A549 treated with dexamethasone at 1 μM for 4 hours (cell line): ENCODE measurements at places on chromosomes 16 and 17. TPM values are rescaled to one million over a fixed set of nuclear protein-coding genes. Genes with fewer than 3 reads are reported as not detected.

Gene SPG7
- 82.1 to 121 TPM (median 111 TPM) in 5 replicates for total RNA-seq

Gene SPATA22
- total RNA-seq, result not detected in 5 replicates

Gene LRRC75A
- total RNA-seq, result 1.0 to 1.3 TPM (median 1.1 TPM) in 5 replicates

Gene NPIPB13
- 1.7 to 3.4 TPM (median 2.9 TPM) in 5 replicates for total RNA-seq

Gene DNAH2
- total RNA-seq, result 0.02 to 0.06 TPM (median 0.03 TPM) in 5 replicates

Gene MPO
- not detected in 5 replicates for total RNA-seq

Gene SLC12A4
- total RNA-seq, result 14.8 to 35.2 TPM (median 27.8 TPM) in 5 replicates

Gene RHBDL1
- total RNA-seq, result 0.26 to 1.6 TPM (median 1.2 TPM) in 5 replicates

Gene SLC6A4
- total RNA-seq, result 0.06 to 0.12 TPM in 2 of 5 replicates, not detected in the others

Gene MYH1
- not detected in 5 replicates for total RNA-seq

Gene NOD2
- not detected in 5 replicates for total RNA-seq

Gene GAST
- 0.22 to 0.50 TPM in 2 of 5 replicates, not detected in the others for total RNA-seq

Gene ABAT
- 0.18 to 0.33 TPM (median 0.29 TPM) in 5 replicates for total RNA-seq

Gene CLDN7
- total RNA-seq, result 1.9 to 3.2 TPM (median 2.6 TPM) in 5 replicates

Gene KCNG4
- total RNA-seq, result not detected in 5 replicates

Gene RCVRN
- total RNA-seq, result not detected in 5 replicates

Gene CHD9NB
- total RNA-seq, result 0.63 to 1.3 TPM (median 0.99 TPM) in 5 replicates

Gene AOC3
- 0.86 to 2.0 TPM (median 1.1 TPM) in 5 replicates for total RNA-seq

Gene SUZ12
- total RNA-seq, result 23.5 to 32.2 TPM (median 26.8 TPM) in 5 replicates

Gene CCL4L2
- 0.18 TPM in 1 of 5 replicates, not detected in the others for total RNA-seq

Gene GJC1
- 24.4 to 34.2 TPM (median 32.2 TPM) in 5 replicates for total RNA-seq

Gene GRIN2A
- 0.01 to 0.08 TPM (median 0.01 TPM) in 3 of 5 replicates, not detected in the others for total RNA-seq

Gene TMEM219
- 89.3 to 94.5 TPM (median 91.1 TPM) in 5 replicates for total RNA-seq

Gene OTOP2
- 0.04 to 0.09 TPM (median 0.06 TPM) in 4 of 5 replicates, not detected in the other for total RNA-seq

Gene TNRC6C
- total RNA-seq, result 1.5 to 3.9 TPM (median 3.4 TPM) in 5 replicates

Gene FSCN2
- 0.77 to 1.7 TPM (median 1.1 TPM) in 5 replicates for total RNA-seq

Gene IGF2BP1
- total RNA-seq, result 49.8 to 95.2 TPM (median 92.0 TPM) in 5 replicates

Gene GNG13
- total RNA-seq, result not detected in 5 replicates

Gene KCNJ18
- total RNA-seq, result 0.04 to 0.06 TPM in 2 of 5 replicates, not detected in the others

Gene TPSD1
- not detected in 5 replicates for total RNA-seq

Gene KRT36
- 0.06 TPM in 1 of 5 replicates, not detected in the others for total RNA-seq

Gene TBC1D3
- not detected in 5 replicates for total RNA-seq

Gene CNTNAP1
- total RNA-seq, result 3.8 to 6.0 TPM (median 5.8 TPM) in 5 replicates

Gene ODAD4
- 1.1 to 2.1 TPM (median 1.4 TPM) in 5 replicates for total RNA-seq

Gene TLE7
- total RNA-seq, result not detected in 5 replicates

Gene SLX1B
- total RNA-seq, result 65.4 to 77.5 TPM (median 75.3 TPM) in 5 replicates

Gene PRR35
- 0.11 to 0.19 TPM (median 0.15 TPM) in 5 replicates for total RNA-seq

Gene RHBDF1
- 17.7 to 29.7 TPM (median 26.5 TPM) in 5 replicates for total RNA-seq

Gene VTN
- total RNA-seq, result 15.3 to 21.2 TPM (median 19.1 TPM) in 5 replicates

Gene GAS2L2
- total RNA-seq, result 0.11 to 0.14 TPM (median 0.12 TPM) in 4 of 5 replicates, not detected in the other

Gene SLC5A10
- 0.14 to 0.21 TPM (median 0.19 TPM) in 5 replicates for total RNA-seq

Gene DPEP3
- total RNA-seq, result not detected in 5 replicates
